Smooth muscle cell of the umbilical artery (primary cell): ENCODE measurements at places on chromosomes 5 and 9. TPM values are rescaled to one million over a fixed set of nuclear protein-coding genes. Genes with fewer than 3 reads are reported as not detected.

BTNL9 gene
- total RNA-seq, result not detected in 2 replicates

CARD6 gene
- total RNA-seq, result 2.0 and 4.2 TPM in 2 replicates

OR2V2 gene
- total RNA-seq, result not detected in 2 replicates

STX17 gene
- 14.8 and 18.6 TPM in 2 replicates for total RNA-seq

DYNC2I2 gene
- 25.2 and 32.6 TPM in 2 replicates for total RNA-seq

CLIC3 gene
- total RNA-seq, result 2.5 and 3.3 TPM in 2 replicates

TAF11L10 gene
- total RNA-seq, result not detected in 2 replicates

FST gene
- 12.9 and 16.6 TPM in 2 replicates for total RNA-seq

TRIM36 gene
- total RNA-seq, result 1.4 and 1.5 TPM in 2 replicates

BOD1 gene
- total RNA-seq, result 79.4 and 101 TPM in 2 replicates

CSF2 gene
- 1.2 TPM in 1 of 2 replicates, not detected in the other for total RNA-seq

SLC36A2 gene
- total RNA-seq, result not detected in 2 replicates
